HEK293T (cell line): ENCODE measurements at places on chromosomes 1 and 21.

GRCh38 chr1:37776946-37777516, 12.1 kb upstream of the EPHA10 start:
- no peak for DNase-seq

DNA sequence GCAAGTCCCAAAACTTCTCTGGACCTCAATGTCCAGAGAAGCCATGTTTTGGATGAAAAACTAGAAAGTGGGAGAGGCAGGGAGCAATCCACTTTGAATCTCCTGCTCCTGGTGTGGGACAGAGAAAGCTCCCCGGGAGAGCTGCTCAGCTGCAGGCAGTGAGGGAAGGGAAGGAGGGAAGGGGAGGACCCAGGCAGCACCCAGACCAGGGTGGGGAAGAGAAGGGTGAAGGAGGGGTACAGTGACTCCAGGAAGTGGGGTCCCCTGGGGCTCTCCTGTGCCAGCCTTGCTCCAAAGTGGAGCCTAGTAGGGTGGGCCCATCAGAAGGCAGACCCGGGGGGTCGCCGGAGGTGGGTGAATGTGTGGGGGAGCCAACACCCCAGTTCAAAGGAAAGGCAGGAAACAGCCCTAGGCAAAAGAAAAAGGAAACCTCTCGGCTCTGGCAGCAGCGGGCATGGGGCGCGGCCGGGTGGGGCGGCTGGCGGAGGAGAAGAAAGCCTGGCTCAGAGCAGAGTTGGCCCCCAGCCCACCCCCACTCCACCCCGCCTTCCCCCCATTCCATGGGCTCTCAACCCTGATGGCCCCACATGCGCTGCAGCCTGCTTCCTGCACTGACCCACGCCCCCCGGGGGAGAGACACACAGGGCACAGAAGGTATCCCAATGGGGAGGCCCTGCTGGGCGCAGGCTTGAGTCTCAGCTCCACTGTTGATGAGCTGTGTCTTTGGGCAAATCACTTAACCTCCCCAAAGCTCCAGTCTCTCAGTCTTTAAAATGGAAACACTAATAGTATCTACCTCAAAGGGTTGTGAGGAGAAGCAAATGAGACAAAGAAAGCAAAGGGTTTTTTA, 5.7 kb downstream of the LGR6 start:
- no peak for DNase-seq

GRCh38 chr1:111269825-111270406, 20.7 kb upstream of the CHIA start:
- DNase-seq, result no peak

DNA sequence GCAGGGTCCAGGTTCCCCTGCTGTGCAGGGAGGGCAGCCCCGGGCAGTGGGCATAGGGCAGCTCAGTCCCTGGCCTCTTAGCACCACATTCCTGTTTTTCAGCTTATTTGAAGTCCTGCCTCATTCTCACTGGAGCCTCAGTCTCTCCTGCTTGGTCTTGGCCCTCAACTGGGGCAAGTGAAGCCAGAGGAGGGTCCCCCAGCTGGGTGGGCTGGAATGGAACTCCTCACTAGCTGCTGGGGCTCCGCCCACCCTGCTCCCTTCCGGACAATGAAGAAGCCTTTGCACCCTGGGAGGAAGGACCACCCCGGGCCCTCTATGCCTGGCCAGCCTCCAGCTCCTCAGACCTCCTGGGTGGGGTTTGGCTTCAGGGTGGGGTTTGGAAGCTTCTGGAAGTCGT, 32.8 kb upstream of the LHX4 start:
- no peak for DNase-seq

DNA sequence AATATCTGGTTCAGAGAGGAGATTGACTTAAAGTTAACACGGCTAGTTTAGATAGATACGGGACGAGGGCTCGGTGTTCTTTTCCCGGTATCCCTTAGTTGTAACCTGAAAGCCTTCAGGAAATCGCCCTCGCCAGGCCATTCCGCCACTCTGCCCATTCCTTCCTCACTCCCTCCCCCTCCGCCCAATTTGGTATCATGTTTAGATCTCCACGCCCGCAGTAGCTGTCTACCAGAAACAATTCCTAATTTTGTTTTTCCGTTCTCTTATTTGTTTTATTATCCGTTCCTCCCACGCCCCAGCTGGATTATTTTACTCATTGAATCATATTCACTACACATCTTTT, 685 bp upstream of the VAMP4 start:
- peak; percentile 42 for DNase-seq
